LoVo (cell line): ENCODE measurements at places on chromosomes 6 and 20.

GRCh38 chr6:44906761-44907160 lies 421.4 kb upstream of the RUNX2 start:
- DNase-seq, result no peak

- no peak for DNase-seq
Observed at GRCh38 chr6:132122871-132123270, 171.7 kb upstream of the CCN2 start.

DNA sequence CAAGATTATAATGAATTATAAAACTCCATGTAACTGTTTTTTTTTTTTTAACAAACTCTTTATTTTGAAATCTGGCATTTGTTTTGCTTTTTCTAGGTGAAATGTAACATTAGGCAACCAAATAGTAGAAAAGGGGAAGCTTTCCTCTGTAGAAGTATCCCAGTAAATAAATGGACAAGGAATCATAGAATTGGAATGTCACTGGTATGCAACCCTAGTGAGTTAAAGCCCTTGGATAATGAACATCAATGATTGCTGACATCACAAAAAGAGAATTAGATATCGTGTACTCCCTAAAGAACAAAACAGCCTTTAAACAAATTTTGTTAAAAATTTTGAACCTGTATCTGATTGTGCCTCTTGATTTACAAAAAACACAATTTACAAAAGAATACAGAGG lies 93.9 kb upstream of the OGFRL1 start:
- no peak for DNase-seq

DNA sequence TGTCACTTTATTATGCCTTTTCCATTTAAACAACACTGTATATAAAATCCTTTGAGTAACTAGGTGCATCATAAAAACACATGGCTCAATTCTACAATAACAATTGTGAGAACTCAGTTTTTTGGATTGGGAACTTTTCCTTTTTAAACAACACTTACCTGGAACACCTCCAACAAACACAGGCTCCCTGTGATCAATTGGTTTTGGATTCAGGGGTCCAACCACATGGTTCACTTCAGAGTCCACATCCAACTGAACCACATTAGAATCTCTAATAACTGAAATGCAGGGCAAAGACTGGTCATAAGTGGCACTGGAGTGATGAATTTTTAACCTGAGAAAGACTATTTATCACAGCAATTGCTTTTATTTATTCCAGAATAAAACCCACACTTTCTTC lies 26.5 kb downstream of the FAM229B start:
- no peak for DNase-seq

GRCh38 chr6:37714836-37715420 lies 17.2 kb upstream of the MDGA1 start:
- no peak for DNase-seq

DNA sequence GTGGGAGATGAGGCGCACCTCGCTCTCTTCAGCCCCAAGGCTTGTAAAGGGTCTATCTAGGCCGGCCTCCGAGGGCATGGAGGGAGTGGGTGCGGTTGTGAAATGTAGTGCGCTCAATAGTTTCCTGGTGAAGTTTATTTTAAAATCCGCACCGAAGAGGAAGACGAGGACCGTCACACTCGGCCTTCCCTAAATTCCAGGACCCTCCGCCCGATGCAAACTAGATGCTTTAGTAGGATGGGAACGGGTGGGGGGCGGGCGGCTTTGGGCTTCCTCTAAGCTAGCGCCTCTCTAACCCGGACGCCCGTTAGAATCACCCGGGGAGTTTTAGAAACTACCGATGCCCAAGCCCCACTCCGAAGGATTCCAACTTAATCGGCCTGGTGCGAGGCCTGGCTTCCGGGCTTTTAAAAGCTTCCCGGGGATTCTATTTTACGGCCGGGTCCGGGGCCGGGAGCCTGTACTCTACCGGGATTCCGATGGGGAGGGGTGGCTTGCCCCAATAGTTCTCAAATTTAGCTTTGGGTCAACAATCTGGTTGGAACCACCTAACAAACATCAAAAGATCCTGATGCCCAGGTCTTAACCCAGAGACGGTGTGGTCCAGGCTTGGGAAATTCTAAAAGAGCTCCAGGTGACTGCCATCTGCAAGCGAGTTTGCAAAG lies 548 bp upstream of the BCAS4 start:
- no peak for DNase-seq

- DNase-seq, result no peak
Observed at GRCh38 chr20:44886828-44887227, 1.3 kb downstream of the YWHAB start.

- DNase-seq, result no peak
Observed at GRCh38 chr6:43963877-43964658, 163.2 kb downstream of the MRPL14 start.

- DNase-seq, result peak; percentile 36
Observed at GRCh38 chr6:75563032-75563431, 38.6 kb upstream of the SENP6 start.

DNA sequence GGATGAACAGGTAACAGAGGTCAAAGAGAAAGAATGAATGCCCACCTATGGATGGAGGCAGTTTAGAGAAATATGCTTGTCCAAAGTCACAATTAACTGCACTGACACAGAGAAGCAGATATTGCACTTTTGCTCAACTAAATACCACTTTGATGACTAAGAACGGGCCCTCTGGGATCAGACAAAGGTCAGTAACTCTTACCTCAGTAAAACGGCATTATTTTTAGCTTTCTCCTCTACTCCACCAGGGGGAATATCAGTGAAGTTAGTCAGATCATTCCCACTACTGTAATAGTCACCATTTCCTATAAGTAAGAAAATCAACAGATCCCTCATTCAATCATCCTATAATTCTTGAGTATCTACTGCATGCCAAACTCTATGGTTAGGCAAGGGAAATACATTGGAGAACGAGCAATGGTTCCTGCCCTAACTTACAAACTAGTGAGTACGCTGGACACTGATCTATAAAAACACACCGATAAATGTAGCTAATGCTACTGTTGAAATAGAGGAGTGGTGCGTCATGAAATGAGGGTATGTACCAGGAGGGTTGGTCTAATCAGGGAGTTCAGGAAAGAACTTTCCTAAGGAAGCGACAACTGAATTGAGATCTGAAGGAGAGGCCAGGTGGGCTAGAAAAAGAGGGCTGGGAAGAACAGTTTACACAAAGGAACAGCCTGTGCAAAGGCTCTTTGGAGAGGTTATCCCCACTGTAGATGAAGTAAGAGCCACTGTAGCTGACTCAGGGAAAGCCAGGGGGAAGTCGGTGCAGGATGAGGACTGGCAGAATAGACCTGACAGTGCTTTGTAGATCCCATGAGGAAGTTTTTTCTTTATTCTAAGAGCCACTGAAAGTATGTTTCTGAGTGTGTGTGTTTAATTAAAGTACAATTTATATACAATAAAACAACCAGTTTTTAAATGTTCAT lies 9.2 kb downstream of the ECI2 start:
- no peak for DNase-seq

DNA sequence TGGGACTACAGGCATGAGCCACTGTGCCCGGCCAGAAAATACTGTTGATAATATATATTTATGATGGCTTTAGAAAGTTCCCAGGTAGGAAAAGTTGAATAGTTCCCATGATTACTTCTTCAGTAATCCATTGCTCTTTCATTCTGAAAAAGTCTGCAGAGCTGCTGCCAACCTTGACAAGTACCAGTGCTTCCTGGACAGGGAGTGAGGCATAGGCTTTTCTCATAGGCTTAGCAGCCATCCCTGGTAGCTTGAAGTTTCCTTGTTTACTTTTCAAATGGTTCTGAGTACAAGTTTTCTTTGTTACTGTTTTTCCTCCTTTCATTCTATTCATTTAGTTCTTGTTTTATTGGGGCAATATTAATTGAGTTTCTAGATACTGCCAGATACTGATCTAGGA lies 7.8 kb downstream of the RWDD1 start:
- DNase-seq, result no peak

DNA sequence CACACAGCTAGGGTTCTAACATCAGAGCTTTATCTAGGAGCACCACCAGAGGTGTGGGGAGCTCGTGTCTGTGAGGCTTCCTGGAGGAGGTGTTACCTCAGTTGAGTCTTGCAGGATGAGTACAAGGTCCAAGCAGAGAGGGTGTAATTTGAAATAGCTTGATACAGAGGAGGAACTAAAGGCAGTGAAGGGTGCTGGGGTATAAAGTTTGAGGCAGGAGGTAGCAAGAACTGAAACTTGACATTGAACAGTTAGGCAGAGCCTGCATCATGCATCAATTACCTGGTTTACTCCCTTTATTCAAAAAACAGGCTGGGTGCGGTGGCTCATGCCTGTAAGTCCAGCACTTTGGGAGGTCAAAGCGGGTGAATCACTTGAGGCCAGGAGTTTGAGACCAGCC lies 241.2 kb downstream of the UST start:
- no peak for DNase-seq

DNA sequence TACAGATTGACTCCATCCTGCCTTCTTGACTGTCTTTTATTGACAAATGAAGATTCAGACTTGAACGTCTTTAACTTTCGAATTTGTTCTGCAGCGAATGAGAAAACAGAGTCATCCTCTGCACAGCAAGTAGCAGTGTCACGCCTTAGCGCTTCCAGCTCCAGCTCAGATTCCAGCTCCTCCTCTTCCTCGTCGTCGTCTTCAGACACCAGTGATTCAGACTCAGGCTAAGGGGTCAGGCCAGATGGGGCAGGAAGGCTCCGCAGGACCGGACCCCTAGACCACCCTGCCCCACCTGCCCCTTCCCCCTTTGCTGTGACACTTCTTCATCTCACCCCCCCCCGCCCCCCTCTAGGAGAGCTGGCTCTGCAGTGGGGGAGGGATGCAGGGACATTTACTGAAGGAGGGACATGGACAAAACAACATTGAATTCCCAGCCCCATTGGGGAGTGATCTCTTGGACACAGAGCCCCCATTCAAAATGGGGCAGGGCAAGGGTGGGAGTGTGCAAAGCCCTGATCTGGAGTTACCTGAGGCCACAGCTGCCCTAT lies 12.2 kb downstream of the BRD2 start:
- no peak for DNase-seq
